T-cell (primary cell): ENCODE measurements at places on chromosomes 4 and X. TPM values are rescaled to one million over a fixed set of nuclear protein-coding genes. Genes with fewer than 3 reads are reported as not detected.

DNA sequence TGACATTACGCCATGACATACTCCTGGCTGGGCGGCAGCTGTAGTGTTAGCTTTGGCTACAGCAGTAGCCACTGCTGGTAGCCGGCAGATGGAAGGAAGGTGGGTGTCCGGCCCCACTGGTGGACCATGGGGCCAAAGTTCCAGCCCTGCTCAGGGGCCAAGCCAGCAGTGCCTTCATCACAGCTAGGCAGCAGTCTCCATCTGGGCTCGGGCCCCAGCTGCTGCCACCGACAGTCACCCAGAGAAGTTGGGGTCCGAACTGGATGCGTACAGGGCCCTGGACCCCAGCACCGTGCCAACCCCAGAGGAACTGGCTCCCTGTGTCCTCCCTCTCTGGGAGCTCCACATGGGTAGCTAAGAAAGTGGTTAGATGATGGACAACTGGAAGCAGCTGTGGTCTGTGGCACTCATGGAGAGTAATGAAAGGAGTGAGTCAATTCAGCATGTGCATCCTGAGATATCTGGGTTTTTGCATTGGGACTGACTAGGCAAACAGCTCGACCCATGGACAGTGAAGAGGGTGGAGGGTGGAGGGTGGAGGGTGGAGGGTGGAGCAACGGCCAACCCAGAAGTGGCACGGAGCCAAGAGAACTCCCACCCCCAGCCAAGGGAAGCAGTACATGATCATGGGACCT, 366.6 kb upstream of the GRIA3 start:
- no peak for DNase-seq
- no peak overlapping the region for H3K27ac ChIP-seq
- no peaks in the 10 kb centered on the region for H3K27me3 ChIP-seq
- H3K4me1 ChIP-seq: no peaks in the 10 kb centered on the region
- no peak overlapping the region for H3K4me3 ChIP-seq

GRCh38 chr4:137206781-137207180, 325.5 kb downstream of the PCDH18 start:
- no peaks in the 10 kb centered on the region for H3K36me3 ChIP-seq
- no peaks in the 10 kb centered on the region for H3K27me3 ChIP-seq
- H3K4me3 ChIP-seq: no peak overlapping the region
- DNase-seq: no peak

- no peaks in the 10 kb centered on the region for H3K4me1 ChIP-seq
- H3K27ac ChIP-seq: no peak overlapping the region
- no peak overlapping the region for H3K4me3 ChIP-seq
- H3K36me3 ChIP-seq: no peaks in the 10 kb centered on the region
These were observed 37.8 kb downstream of the SPOCK3 start for GRCh38 chr4:167196344-167197012.

DNA sequence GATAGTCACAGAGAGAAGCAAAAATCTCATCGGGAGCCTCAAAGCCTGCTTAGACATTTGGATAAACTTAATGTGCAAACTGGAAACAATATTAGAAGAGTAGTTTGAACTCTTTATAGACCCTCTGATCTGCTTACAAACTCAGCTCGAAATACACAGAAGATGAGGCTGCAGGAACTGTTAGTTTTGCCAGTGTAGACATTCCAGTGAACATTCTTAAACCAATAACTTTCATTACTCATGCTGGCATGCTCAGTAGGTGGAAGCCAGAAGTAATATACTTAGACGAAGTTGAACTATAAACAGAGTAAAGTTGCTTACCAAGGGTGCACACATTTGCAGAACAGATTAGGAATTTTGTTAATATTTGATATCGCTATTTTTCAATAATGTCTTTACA, 303.5 kb downstream of the ANKRD50 start:
- H3K4me3 ChIP-seq: no peak overlapping the region
- DNase-seq: no peak
- no peaks in the 10 kb centered on the region for H3K4me1 ChIP-seq
- no peaks in the 10 kb centered on the region for H3K36me3 ChIP-seq
- no peak overlapping the region for H3K27ac ChIP-seq

DNA sequence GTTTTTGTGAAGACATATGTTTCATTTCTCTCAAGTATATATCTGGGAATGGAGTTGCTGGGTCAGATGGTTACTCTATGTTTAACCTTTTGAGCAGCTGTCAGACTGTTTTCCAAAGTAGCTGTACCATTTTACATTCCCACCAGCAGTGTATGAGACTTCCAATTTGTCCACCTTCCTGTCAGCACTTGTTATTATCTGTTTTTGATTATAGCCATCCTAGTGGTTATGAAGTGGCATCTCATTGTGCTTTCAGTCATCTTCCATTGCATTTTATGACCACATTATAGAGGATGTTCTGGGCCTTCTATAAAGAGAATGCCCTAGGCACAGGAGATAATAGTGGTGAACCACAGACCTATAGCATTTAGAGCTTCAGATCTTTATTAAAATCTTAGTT, 39.2 kb downstream of the CLCN4 start:
- no peaks in the 10 kb centered on the region for H3K36me3 ChIP-seq
- no peak overlapping the region for H3K4me3 ChIP-seq
- no peak overlapping the region for H3K27ac ChIP-seq
- DNase-seq: no peak

DNA sequence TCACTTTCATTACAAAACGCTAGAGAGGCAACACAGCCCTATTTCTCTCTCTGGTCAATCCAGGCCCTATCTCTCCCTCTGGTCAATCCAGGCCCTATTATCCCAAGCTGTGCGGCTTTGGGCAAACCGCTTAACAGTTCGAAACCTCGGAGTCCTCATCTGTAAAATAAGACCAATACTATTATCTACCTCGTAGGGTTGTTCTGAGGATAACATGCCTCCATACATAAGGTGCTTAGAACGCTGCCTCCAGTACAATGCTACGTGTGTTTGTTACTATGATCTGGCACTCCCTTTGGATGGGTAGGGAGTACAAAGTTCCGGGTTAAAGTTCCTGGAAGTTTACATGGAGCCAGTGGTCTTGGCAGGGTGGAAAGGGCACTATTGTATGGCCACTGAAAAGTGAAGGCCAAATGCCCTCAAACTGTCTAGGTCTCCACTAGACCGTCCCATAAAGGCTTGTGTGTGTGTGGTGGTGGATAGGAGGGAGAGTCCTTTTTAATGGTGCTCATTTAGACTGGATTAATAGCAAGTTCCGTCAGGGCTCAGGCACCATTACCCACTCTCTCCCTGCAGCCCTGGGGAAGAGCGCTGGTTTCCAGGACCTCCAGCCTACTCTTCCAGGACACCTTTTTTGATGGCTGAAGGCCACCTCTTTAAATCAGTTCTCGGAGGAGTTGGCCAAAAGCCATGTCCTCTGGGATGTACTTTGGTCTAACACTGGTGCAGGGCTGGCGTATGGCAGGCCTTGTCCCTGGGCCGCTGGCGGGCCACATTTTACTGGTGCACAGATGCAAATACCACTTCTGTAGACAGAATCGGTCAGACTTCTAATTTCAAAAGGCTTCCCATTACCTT, 75.6 kb upstream of the BCOR start:
- no peaks in the 10 kb centered on the region for H3K36me3 ChIP-seq
- peak overlapping the region; percentile 98 for H3K27ac ChIP-seq
- peak overlapping the region; percentile 63 for H3K4me3 ChIP-seq
- DNase-seq: no peak
- H3K27me3 ChIP-seq: no peaks in the 10 kb centered on the region

The SSX2 gene
- not detected for total RNA-seq

GRCh38 chrX:154074199-154074598, 23.3 kb downstream of the MECP2 start:
- H3K27me3 ChIP-seq: no peaks in the 10 kb centered on the region
- DNase-seq: no peak
- H3K4me1 ChIP-seq: peaks cover 21% of the 10 kb centered on the region
- no peak overlapping the region for H3K27ac ChIP-seq
- no peak overlapping the region for H3K4me3 ChIP-seq
- peaks cover 8% of the 10 kb centered on the region for H3K36me3 ChIP-seq
